ENCODE measurements at places on chromosomes 2 and 18.

GRCh38 chr2:219689676-219690628 lies 62.5 kb downstream of the SLC4A3 start:
- DNase-seq = peak; percentile 43

- DNase-seq = no peak
Observed at GRCh38 chr2:200396781-200397242, 90.3 kb downstream of the SPATS2L start.

DNA sequence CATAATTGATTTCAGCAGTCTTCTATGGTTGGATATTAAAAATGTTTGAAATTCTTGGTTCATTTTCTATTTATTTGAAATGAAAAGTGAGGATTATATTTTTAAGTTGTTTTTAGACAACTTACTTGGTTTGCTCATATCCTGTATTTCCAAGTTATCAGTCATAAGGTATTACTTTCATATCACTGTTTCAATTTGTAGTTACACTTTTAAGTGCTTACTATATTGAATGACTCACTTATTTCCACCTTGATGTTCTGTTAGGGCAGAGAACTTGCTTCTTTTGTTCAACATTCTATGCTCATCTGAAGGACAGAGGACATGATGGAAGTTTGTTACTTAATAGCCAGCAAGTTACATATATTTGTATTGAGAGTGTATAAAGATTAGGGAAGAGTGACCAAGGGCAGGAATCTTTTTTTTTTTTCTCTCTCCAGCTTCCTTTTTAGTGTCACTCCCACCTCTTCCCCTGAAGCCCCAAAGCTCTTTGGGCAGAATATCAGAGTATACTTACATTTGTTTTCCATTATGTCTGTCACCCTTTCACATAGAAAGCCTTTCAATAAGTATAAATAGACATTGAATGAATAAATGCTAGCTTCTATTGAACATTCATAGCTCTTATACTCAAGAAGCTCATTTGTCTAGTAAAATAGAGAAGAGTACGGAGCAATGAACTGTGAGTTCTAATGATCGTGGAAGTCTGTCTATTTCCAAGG lies 28.1 kb downstream of the PIK3C3 start:
- DNase-seq = no peak

DNA sequence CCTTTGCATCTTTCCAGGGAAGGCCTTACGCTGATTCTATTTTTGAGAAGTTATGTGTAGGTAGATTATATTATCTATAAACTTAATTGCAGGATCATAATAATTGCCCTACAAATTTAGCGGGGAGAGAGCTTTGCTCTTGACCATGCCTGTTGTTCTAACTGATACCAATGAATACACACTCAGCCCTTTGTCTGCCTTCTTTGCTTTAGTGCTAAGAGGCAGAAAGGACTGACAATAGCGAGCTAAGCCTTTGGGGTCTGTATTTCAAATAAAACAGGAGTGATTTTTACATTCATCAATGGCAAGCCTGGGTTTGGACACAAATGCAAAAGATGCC lies 115.3 kb upstream of the STON1 start:
- DNase-seq = no peak

DNA sequence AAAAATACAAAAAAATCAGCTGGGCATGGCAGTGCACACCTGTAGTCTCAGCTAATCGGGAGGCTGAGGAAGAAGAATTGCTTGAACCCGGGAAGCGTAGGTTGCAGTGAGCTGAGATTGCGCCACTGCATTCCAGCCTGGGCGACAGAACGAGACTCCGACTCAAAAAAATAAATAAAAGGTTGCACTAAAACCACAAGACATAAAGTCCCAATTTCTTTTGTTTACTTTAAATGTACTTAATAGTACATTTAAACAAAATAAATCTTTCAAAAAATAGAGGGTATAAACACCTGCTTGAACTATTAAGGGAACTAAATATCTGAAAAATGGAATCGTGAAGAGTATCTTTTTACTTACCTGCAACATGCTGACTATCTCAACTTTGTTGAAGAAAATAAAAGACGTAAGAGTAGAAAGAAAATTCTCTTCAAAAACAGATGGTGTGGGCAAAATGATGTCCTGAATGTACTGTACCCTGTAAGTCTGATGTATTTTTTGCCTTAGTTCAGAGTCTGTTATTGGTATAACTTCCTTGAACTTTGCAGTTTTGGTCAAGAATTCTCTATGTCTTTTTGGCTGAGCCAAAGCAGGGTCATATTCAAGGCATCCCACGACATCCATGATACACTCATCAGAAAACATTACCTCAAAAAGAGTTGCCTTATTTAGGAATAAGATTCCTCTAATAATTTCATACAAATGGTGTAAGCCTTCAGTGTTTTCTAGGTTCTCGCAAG lies 19.2 kb downstream of the PPP4R3B start:
- DNase-seq = no peak

- DNase-seq = no peak
Observed at GRCh38 chr2:10658041-10658913, 31.5 kb downstream of the NOL10 start.

DNA sequence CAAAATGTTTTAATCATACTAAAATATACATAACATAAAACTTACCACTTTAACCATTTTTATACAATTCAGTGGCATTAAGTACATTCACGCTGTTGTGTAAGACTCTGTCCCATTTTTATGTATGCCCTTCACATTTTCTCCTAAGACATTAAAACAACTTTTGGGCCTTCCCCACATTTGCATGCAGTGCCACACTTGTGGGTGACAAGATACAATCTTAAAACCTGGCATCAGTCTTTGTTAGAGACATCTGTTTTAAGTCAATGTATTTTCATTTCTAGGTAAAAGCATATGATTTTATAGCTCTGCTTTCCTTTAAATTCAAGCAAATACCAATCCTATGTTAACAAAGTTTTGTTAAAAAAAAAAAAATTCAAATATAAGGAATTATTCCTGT lies 17.3 kb downstream of the SPRED2 start:
- no peak for DNase-seq

DNA sequence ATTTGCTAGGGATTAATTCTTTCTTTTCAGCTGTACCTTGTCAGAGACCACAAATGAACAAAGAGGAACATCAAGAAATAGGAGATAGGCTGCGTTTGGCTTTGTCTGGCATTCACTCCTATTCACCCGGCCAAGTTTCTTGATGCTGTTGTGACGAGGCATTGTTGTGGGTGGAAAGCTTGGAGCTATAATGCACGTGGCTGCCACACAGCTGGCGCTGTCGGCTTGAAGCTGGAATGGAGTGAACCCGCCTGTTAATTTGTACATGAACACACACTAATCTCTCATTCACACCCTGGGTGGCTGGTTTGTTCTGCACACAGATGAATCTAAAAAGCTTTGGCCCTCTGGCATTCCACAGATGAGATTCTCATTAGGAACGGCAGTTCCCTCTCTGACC lies 274.9 kb upstream of the GYPC start:
- no peak for DNase-seq

GRCh38 chr2:173898178-173898668 lies 67.0 kb downstream of the SP3 start:
- DNase-seq = no peak

All from stimulated activated naive CD8-positive, alpha-beta T cell treated with anti-CD3 and anti-CD28 coated beads, Interleukin-15, amount 100 ng/mL, for 72 hours (primary cell).